ENCODE measurements at places on chromosomes 5 and 9.

DNA sequence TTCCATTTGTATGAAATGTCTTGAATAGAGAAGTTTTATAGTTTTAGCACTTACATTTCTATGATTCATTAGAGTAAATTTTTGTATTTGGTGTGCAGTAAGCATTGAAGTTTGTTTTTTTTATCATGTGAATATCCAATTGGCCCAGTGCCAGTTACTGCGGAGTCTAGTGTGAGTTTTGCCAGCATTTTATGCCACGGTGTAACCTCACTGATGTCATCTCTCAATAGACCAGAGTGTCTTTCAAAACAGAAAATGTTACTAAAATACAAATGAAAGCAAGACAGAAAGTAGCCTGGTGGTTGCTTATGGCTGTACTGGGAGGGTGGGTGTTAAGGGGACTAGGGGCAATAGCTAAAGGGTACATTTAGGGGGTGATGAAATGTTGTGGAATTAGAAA, 62.8 kb downstream of the IPPK start:
- DNase-seq: peak; percentile 18

- peak; percentile 12 for DNase-seq
Observed at GRCh38 chr5:167565189-167565954, 726.1 kb upstream of the WWC1 start.

GRCh38 chr5:125106881-125107280, 360.4 kb upstream of the ZNF608 start:
- DNase-seq: no peak

DNA sequence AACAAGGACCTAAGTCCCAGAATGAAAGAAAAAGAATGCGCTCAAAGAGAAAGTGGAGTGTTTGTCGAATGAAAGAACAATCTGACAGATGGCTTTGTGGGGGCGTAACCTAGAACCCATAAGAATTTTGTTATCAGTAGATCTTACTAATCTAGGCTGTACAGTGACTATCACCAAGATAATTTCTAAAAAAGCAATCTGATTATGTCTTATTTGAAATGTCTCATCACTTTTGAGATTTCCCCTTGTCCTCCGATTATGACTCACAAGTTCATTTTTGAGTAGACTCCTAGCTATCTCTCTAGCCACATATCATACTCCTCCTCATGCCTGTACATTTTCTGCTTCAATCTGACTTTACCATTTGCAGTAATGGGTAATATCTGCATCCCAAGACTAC, 135.6 kb upstream of the SMARCA2 start:
- no peak for DNase-seq

DNA sequence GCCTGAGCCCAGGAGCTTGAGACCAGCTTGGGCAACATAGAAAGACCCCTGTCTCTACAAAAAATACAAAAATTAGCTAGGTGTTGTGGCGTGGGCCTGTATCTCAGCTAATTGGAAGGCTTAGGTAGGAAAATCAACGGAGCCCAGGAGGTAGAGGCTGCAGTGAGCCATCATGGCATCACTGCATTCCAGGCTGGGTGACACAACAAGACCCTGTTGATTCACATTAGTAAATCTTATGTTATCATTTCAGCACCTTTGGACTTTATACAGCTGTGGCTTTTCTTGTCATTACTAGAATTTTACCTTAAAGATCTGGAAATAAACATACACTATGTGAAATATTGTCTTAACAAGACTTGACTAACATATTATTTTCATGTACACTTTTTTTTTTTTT, 185.0 kb downstream of the ZNF608 start:
- no peak for DNase-seq

- DNase-seq: no peak
Observed at GRCh38 chr9:113609562-113610318, 146.2 kb downstream of the RGS3 start.

DNA sequence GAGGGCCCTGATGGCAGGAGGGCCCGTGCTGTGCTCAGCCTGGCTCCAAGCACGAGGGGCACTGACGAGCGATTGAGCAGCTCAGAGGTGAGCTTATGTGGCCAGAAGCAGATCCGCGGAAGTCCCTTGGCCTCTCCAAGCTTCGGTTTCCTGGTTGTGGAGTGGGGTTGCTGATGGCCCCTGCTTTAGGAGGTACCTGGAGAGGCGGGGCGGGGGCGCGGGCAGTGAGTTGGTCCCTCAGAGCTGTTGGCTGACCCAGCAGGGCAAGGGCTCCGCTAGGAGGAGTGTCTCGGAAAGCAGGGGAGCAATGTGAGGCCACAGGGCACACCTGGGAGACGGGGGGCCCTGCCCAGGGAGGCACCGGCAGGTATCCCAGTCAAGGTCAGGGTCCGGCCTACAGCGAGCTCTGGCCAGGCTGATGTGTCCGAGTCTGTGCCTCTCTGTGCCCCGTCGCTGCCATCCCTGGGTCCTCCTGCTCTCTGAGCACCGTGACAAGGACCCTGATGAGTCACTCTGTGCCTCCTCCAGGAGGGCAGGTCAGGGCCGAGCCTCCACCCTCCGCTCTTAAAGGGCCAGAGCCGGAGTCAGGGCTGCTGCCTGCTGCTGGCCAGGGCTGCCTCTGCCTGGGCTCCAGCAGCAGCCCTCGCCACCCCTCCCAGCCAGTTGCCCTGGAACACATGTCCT, 14.8 kb downstream of the NCS1 start:
- DNase-seq: peak; percentile 78

GRCh38 chr9:131791542-131792254, 51.8 kb upstream of the RAPGEF1 start:
- DNase-seq: no peak

DNA sequence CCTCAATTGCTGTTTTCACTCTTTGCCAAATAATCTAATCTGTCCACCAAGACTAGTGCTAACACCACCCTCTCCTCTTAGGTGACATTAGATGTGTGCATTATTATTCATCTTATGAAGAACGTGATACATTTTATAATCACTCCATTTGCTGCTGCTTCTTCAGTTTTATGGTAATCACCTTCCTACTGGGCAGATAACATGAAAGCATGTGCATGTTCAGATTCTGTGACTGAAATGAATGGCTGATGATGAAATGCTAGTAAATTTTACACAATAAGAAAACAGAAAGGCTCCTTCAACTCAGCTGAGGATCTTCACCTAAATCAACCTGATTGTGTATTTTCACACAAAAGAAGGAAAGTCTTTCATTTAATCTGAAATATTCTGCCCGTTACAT, 577.6 kb downstream of the CSNK1G3 start:
- DNase-seq: no peak

DNA sequence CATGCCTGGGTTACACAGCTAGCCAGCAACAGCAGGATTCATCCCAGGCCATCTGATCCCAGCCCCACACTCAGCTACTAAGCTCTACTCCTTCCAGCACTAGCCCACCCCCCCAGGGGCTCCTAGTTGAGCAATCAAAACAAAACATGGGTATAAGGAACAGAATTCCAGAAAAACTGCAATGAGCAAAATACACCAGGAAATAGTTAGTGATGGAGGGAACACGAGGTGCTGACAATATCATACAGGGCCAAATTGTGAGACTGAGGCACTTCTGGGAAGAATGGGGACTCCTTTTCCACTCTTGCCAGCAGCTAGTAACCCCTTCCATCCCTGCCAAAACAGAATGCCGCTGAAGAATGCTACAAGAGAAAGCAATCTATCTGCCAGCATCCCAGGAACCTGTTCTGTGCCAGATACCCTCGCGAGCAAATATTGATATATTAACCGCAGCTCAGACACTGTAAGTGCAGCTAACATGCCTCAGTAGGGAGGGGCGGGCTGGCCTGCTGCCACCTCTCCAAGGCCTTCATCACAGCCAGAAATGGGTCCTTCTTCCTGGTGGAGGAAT, 161.4 kb downstream of the SLIT3 start:
- DNase-seq: no peak

DNA sequence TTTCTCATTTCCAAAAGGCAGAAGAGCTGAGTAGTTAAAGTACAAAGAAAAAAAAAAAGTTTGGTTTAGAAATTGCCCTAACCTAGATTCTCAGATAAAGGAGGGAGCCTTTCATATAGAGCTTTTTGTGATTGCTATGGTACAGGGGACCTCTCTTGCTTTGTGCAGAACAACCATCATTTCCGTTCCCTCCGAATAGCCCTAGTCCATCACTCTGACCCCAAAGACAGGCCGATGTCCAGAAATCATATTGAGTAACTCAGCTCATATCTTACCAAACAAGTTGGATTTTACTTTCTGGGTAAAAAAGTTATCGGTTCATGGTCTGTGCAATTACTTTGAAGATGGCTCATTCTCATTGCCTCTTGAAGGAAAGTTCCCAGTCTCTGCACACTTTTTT, 36.7 kb upstream of the COL15A1 start:
- DNase-seq: no peak

GRCh38 chr9:20396509-20396908, 225.8 kb downstream of the MLLT3 start:
- no peak for DNase-seq

GRCh38 chr5:73380041-73380440, 68.5 kb downstream of the FOXD1 start:
- DNase-seq: no peak

DNA sequence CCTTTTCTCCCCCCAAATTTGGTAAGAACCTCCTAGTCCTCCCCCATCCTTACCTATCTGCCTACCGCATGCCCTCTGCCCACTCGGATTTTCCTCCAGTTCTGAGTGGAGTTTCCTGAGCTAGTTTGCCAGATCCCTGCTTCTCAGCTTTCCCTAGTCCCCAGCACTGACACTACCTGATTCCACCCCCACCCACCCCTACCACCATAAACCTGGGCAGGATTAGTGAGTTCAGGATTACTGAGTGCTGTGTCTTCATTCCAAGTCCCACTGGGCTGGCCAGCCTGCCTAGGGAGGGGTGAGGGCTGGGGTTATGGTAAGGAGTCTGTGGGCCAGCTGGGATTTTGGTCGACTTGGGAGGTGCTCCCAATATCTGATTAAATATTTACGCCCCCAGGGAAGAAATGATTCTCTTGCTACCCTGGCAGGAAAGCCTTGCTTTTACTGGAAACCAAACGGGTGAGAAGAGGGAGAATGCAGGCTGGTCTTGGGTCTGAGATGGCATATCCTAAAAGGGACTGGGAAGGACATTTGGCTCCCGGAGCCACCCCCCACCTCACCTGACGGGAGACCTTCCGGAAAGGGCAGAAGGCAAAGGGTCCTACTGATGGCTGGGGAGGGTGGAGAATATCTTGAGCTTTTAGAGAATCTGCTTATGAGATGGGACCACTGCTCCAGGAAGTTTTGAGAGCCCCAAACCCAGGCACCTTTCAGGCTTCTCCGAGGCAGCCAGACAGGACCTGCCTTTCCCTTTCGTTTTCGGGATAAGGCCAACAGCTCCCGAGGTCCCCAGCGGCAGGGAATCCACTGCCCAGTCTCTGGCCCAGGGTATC, 3.7 kb downstream of the PITX1 start:
- DNase-seq: no peak

- DNase-seq: no peak
Observed at GRCh38 chr9:34334337-34334824, 5.0 kb downstream of the NUDT2 start.

- DNase-seq: no peak
Observed at GRCh38 chr5:98714710-98715288, 58.7 kb upstream of the RGMB start.

GRCh38 chr5:3607541-3608181, 12.0 kb downstream of the IRX1 start:
- DNase-seq: no peak

DNA sequence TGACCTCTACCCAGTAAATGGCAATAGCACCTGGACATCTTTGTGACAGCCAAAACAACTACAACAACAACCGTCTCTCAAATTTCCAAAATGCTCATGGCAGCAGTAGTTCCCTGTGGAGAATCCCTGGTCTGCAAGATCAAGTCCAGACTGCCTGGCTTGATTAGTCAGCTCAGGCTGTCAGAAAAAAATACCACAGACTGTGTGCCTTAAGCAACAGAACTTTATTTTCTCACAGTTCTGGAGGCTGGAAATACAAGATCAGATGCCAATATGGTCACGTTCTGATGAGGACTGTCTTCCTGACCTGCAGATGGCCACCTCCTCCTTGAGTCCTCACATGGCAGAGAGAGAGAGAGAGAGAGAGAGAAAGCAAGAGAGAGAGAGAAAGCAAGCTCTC, 52.3 kb upstream of the MOCS2 start:
- no peak for DNase-seq

DNA sequence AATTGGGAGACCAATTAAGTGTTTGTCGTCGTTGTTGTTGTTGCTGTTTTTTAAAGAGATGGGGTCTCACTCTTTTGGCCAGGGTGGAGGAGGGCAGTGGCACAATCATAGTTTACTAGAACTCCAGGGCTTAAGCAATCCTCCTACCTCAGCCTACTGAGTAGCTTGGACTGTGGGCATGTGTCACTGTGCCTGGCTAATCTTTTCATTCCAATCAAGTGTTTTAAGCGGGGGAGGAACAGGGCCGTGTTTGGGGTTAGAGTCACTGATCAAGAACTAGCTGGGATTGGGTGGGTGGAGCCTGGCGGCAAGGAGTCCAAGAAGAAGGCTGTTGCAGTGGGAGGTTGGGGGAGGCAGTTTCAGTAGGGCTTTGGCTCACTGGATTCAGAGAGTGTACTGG, 13.8 kb downstream of the SNX30 start:
- DNase-seq: peak; percentile 20

GRCh38 chr5:119397518-119398380, 41.9 kb downstream of the TNFAIP8 start:
- peak; percentile 64 for DNase-seq

GRCh38 chr9:32875242-32875641, 91.9 kb downstream of the TMEM215 start:
- no peak for DNase-seq

DNA sequence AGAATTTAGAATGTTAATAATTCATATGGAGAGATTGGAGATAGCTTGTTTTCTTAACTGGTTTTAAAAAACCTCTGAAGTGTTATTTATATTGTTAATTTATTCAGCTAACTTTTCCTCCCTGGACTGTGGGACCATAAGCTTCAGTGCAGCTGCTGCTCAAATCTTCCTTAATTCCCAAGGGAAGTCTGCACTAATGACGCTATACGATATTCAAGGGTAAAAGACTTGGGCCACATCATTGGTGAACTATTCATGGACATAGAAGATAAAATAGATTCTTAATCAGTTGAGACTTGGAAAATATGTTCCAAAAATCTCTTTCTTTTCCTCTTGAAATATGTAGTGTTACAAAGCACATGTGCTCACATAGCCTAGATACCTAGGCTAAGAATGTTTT, 31.1 kb upstream of the GAS1 start:
- DNase-seq: no peak

Data from hematopoietic multipotent progenitor cell treated with erythropoietin and hydrocortisone succinate and interleukin-3 and kit ligand, for 4 days (in vitro differentiated cells).